DND-41 (cell line): ENCODE measurements at places on chromosomes 12 and 14.
A peak's percentile ranks its signal among the peaks of the same experiment; 100 is the strongest.

DNA sequence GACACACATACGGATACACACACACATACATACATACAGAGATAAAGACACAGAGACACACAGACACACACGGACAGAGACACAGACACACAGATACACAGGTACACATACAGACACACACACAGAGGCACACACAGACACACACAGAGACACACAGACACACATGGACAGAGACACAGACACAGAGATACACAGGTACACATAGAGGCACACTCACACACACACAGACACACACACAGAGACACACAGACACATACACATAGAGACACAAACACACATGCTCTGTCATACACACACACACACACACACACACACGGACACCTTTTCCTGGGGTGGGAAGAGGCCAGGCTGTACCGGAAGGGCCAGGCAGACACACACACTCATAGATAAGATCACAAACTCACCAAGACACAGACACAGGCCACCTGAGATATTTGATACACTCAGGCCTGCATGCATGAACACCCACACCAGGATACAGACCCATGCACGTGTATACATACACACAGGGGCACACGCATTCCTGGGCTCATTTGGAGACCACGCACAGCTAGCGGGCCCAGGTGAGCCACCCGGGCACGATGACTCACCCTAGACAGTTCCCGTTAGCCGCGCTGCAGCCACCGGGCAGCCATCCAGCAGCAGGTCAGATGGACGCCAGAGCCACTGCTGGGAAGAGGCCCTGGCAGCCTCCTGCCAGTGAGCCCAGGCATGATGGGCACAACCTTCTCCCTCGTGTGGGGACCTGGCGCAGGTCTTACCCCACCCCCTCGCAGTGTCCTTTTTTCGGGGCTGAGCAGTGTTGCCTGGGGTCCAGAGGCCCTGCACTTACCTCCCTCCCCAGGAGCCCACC, 1.8 kb upstream of the AHNAK2 start:
- no peak overlapping the region for H3K27ac ChIP-seq
- no peak overlapping the region for H3K4me3 ChIP-seq
- H3K4me1 ChIP-seq, result peaks cover 4% of the 10 kb centered on the region

DNA sequence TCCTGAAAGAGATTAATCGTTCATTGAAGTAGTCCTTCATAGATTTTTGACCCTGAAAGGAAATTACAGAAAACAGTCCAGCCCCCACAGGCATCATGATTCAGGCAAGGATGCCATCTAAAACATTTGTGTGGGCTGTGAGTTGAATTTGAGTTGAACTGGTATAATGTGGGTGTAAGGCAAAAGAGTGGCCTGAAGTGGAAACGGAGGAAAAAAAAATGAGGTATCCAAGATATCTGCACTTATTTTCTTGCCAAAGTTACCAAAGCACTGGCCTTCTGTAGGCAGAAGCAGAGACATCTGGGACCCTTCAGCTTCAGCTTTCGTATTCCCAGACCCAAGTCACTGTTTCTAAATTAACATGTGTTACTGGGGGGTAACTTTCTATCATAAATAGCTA, 105.1 kb upstream of the DIO2 start:
- H3K27me3 ChIP-seq, result no peaks in the 10 kb centered on the region
- no peak overlapping the region for H3K27ac ChIP-seq
- DNase-seq, result no peak
- H3K36me3 ChIP-seq, result no peaks in the 10 kb centered on the region

DNA sequence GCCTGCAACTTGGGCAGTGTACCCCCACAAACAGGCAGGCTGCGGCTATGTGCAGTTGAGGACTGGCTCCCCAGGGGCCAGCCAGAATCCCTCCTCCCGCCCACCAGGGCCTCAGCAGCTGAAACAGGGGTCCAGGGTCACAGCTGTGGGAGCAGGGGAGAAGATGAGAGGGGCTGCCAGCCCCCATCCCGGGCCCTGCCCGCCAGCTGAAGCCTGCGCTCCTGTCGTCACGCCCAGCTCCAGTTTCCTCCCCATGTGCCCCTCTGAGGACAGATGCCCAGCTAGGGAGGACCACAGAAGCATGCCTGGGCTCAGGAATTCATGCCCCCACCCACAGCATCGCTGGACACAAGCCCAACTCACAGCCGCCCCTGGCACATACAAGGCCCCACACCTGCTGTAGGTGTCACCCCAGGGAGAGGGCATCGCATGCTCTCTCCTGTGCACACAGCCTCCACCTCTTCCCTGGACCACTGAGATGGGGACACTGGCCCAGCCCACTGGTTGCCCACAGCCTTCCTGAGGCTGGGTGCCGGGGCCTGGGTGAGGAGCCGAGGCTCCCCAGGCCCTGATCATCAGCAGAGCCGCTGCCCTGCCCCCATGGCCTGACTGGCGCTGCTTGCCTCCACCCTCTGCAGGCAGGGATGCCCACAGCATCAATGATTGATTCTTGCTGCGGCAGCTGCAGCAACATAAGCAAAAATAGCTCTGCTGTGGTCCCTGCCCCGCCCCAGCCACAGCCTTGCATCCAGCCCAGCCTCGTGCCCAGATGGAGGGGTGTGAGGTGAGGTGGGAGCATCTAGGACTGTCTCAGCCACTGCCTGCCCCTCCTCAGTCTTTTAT, 3.7 kb upstream of the CLBA1 start:
- DNase-seq, result no peak
- no peaks in the 10 kb centered on the region for H3K27me3 ChIP-seq
- H3K36me3 ChIP-seq, result no peaks in the 10 kb centered on the region
- no peak overlapping the region for H3K27ac ChIP-seq
- no peak overlapping the region for H3K4me3 ChIP-seq

GRCh38 chr12:93127582-93128331, 198.7 kb upstream of the EEA1 start:
- no peak for DNase-seq
- H3K27ac ChIP-seq, result no peak overlapping the region
- no peaks in the 10 kb centered on the region for H3K27me3 ChIP-seq
- no peaks in the 10 kb centered on the region for H3K4me1 ChIP-seq
- H3K4me3 ChIP-seq, result no peak overlapping the region
- H3K36me3 ChIP-seq, result no peaks in the 10 kb centered on the region

DNA sequence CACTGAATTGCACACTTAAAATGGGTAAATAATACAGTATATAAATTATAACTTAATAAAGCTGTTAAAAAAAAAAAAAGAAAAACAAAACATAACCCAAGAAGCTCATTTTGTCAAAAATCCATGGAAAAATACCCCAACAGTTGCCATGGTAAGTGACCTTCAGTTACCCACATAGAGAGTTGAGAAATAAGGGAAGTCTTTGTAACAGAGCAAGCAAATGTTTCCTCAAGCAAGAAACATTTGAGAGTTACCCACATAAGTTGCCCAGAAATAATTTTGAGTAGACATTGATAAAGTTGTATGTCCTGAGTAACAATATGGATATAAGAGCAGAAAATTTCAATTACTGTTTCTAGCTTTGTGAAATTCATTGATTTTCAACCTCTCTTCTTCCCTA, 227.4 kb downstream of the CCDC59 start:
- no peak overlapping the region for H3K4me3 ChIP-seq
- H3K27me3 ChIP-seq, result no peaks in the 10 kb centered on the region
- H3K4me1 ChIP-seq, result no peaks in the 10 kb centered on the region
- H3K36me3 ChIP-seq, result no peaks in the 10 kb centered on the region

- H3K4me1 ChIP-seq, result no peaks in the 10 kb centered on the region
- H3K36me3 ChIP-seq, result peaks cover 17% of the 10 kb centered on the region
- H3K27me3 ChIP-seq, result no peaks in the 10 kb centered on the region
- DNase-seq, result no peak
- no peak overlapping the region for H3K27ac ChIP-seq
- no peak overlapping the region for H3K4me3 ChIP-seq
Observed at GRCh38 chr12:7155471-7156034, 25.4 kb downstream of the CLSTN3 start.

DNA sequence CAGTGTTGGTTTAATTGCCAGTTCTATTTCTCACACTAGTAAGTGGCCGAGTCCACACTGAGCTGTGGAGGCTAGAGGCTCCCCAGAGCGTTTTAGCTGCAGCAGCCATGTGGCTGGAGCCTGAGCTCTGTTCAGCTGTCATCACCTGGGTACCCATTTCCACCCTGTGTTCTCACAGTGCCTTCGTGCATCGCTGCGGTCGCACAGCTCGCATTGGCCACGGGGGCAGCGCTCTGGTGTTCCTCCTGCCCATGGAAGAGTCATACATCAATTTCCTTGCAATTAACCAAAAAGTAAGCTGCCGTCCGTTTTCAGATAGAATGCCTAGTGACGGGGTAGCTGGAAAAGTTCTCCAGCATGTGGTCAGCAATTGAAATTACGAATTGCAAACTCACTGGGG, 15.7 kb downstream of the DDX55 start:
- no peak overlapping the region for H3K27ac ChIP-seq
- DNase-seq, result no peak
- no peak overlapping the region for H3K4me3 ChIP-seq
- H3K27me3 ChIP-seq, result no peaks in the 10 kb centered on the region
- H3K4me1 ChIP-seq, result no peaks in the 10 kb centered on the region

DNA sequence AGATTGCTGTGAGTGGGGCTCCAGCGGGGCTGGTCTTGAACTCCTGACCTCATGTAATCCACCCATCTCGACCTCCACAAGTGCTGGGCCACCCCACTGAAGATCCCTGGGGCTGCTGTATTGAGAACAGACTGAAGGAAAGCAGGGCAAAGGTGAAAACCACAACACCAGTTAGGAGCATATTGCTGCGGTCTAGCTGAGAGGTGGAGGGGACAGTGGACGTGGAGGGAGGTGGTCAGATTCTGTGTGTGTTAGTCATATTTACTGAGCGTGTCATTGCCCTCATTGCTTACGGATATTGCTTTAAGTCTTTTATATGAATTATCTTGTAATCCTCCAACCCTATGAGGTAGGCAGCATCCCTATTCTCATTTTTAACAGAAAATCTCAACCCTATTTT, 69.0 kb upstream of the OVCH1 start:
- no peak overlapping the region for H3K4me3 ChIP-seq
- no peaks in the 10 kb centered on the region for H3K4me1 ChIP-seq
- peaks cover 13% of the 10 kb centered on the region for H3K27me3 ChIP-seq
- H3K27ac ChIP-seq, result no peak overlapping the region
- no peak for DNase-seq

GRCh38 chr12:5180496-5180895, 136.8 kb downstream of the KCNA5 start:
- no peaks in the 10 kb centered on the region for H3K4me1 ChIP-seq
- no peaks in the 10 kb centered on the region for H3K36me3 ChIP-seq
- peaks cover 16% of the 10 kb centered on the region for H3K27me3 ChIP-seq
- no peak overlapping the region for H3K4me3 ChIP-seq
- no peak for DNase-seq

DNA sequence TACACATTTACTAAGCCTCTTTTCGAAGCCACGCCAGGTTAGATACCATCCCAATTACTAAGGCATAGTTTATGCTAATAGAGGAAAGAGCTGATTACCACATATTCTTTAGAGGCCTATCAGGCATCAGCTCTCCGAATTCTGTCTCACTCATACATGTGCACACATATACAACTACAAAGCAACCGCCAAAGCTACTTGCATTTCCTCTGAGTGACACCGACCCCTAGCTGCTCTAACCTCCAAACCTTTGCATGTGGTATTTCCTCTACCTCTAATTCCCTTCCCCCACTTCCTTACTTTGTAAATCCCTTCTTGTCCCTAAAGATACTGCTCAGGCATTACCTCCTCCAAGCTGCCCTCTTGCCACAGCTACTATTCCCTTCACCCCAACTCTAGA, 107.2 kb downstream of the DUSP6 start:
- no peaks in the 10 kb centered on the region for H3K27me3 ChIP-seq
- H3K27ac ChIP-seq, result peak overlapping the region; percentile 93
- H3K4me3 ChIP-seq, result peak overlapping the region; percentile 40
- H3K36me3 ChIP-seq, result no peaks in the 10 kb centered on the region
- DNase-seq, result peak; percentile 90
- H3K4me1 ChIP-seq, result peaks cover 80% of the 10 kb centered on the region

DNA sequence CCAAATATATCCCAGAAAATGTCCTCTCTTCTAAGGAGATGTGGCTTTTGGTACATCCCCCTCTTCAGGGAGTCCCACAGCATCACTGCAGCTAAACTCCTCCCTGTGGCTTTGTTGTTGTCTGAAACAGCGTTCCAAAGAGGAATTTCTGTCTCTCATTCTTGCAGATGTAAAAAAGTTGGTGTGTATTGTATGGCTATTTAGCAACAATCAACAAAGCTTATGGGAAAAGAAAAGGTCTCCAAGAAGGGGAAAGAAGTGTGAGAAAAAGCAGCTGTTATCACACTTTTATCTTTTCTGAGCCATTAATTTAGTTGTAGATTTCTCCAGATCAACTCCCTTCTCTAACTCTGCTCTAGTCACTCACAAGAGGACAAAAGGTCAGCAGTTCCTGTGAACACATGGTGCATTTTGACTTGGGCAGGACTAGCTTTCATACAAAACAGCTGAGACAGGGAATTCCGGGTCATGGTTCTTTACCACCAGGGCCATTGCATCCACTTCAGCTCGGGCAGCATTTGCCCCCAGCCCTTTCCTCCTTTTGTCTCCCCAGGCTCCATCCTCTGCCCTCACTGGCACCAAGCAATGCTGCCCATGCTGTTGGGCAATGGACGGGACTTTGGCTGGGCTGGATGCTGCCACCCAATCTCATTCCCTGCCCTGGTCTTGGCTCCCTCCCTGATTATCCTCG, 184.7 kb downstream of the TMX1 start:
- H3K27me3 ChIP-seq, result no peaks in the 10 kb centered on the region
- no peaks in the 10 kb centered on the region for H3K36me3 ChIP-seq
- H3K4me3 ChIP-seq, result no peak overlapping the region
- H3K4me1 ChIP-seq, result peaks cover 4% of the 10 kb centered on the region
- no peak overlapping the region for H3K27ac ChIP-seq

- DNase-seq, result no peak
- peaks cover 54% of the 10 kb centered on the region for H3K36me3 ChIP-seq
- no peak overlapping the region for H3K27ac ChIP-seq
- no peaks in the 10 kb centered on the region for H3K27me3 ChIP-seq
- no peaks in the 10 kb centered on the region for H3K4me1 ChIP-seq
- no peak overlapping the region for H3K4me3 ChIP-seq
Observed at GRCh38 chr12:112161711-112162110, 36.4 kb downstream of the TRAFD1 start.

DNA sequence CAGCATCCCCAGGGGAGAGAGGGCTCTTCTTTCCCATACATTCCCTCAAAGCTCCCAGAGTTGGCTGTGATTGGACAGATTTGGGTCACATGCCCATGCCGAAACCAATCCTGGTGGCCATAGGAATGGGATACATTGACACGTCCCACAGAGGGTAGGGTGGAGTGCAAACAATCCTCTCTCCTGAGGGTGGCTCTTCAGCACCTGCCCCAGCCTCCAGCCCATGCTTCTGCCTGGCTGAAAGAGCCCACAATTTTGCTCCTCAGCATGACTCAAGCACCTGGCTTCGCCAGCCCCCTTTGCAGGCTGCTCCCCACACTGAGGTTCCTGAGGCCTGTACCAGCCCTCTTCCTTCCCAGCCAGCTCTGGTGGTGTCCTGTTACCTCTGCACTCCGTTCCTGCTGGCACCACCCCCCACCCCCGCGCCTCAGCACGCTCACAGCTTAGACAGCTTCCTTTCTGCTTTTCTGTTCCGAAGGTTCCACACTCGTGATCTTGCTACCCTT, 71.7 kb downstream of the CCDC92 start:
- no peaks in the 10 kb centered on the region; the same call in 1 of the 2 replicates for H3K4me1 ChIP-seq
- no peaks in the 10 kb centered on the region for H3K27me3 ChIP-seq
- no peaks in the 10 kb centered on the region for H3K36me3 ChIP-seq
- H3K4me3 ChIP-seq, result no peak overlapping the region

GRCh38 chr14:100320157-100320856, 2.8 kb upstream of the SLC25A47 start:
- no peak for DNase-seq
- no peaks in the 10 kb centered on the region for H3K27me3 ChIP-seq
- H3K36me3 ChIP-seq, result no peaks in the 10 kb centered on the region
- H3K27ac ChIP-seq, result no peak overlapping the region
- no peaks in the 10 kb centered on the region for H3K4me1 ChIP-seq
- H3K4me3 ChIP-seq, result no peak overlapping the region
